ENCODE measurements at places on chromosomes 12 and 14.

GRCh38 chr14:74525361-74525851 is 31.8 kb downstream of the ISCA2 start:
- DNase-seq, result no peak

DNA sequence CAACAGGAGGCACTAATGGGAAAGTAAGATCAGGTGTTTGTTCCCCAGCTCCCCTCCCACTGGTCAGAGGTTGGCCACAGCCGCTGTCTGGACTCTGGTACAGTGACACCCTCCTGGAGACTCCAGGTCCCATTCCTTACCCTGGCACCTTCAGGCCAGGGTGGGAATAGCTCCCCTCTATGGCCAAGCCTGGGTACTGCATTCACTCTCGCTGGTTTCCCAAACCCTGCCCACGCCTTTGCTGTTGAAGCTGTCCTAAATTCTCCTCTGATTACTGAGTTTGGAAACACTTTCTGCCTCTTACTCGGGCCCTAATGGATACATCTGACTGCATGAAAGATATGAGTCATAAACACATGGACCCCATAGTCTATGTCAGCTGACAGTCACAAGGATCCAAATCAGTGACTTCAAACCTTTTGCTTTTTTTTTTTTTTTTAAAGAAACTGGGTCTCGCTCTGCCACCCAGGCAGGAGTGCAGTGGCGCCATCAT is 17.9 kb downstream of the HRK start:
- peak; percentile 44 for DNase-seq

DNA sequence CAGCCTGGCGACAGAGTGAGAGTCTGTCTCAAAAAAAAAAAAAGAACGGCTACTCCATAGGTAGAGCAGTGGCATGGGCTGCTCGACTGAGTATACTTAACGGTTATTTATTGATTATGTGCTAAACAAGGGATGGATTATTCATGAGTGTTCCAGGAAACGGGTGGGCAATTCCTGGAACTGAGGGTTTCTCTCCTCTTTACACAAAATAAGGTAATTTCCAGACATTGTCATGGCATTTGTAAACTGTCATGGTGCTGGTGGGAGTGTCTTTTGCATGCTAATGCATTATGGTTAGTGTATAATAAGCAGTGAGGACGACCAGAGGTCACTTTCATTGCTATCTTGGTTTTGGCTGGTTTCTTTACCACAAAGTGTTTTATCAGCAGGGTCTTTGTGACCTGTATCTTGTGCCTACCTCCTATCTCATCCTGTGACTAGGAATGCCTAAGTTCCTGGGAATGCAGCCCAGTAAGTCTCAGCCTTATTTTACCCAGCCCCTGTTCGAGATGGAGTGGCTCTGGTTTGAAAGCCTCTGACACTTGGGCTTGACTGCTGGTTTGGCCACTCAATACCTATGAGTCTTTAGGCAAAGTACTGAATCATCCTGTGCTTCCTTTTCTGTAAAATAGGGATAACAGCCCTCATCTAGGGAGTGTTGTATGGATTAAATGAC is 3.2 kb downstream of the DGLUCY start:
- no peak for DNase-seq

DNA sequence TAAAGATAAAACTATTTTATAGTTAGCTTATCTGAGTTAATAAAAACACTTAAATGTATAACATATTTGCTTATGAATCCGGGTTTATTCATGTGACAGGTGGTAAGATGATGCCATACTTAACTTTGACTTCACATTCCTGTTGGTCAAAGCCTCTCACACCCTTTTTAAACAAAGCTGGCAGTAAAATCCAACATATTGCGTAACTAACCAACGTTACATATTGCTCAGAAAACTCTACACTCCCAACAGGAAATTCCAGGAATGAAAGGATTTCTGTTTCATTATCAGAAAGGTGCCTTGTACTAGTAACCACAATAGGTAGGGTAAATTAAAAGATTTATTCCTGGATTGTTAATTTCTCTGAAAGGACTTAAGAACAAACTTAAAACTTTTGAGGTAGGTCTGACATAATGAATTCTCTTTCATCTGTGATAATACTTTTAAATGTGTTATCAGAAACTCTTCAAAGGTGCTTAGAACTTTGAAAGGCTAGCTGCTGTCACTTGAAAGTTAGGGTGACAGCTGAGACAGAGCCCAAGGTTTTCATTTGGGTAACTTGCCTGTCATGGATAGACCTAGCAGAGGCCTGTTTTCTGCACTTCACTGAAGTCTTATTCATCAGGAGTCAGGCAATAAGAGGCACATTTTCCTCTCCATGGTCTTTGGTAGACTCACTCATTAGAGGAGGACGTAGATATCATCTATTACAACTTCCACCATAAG is 23.8 kb upstream of the CATSPERB start:
- no peak for DNase-seq

GRCh38 chr12:49684310-49684854 is 22.8 kb downstream of the FMNL3 start:
- no peak for DNase-seq

- DNase-seq, result no peak
These were observed 7.3 kb upstream of the FAM222A start for GRCh38 chr12:109706398-109706746.
